Body of pancreas (tissue), 4 donors: ENCODE measurements at places on chromosomes 11 and 22. TPM values are rescaled to one million over a fixed set of nuclear protein-coding genes. Genes with fewer than 3 reads are reported as not detected.

The LAMTOR1 gene
- 66.9 TPM for total RNA-seq

The REXO2 gene
- 92.1 TPM for total RNA-seq

- H3K4me3 ChIP-seq = no peak overlapping the region
- DNase-seq = no peak
- H3K4me1 ChIP-seq = no peaks in the 10 kb centered on the region
- H3K36me3 ChIP-seq = peaks cover 4% of the 10 kb centered on the region
- H3K27ac ChIP-seq = no peak overlapping the region
These were observed 59.1 kb downstream of the NUP98 start for GRCh38 chr11:3738241-3738640.

- H3K4me1 ChIP-seq = peaks cover 3% of the 10 kb centered on the region
- no peaks in the 10 kb centered on the region for H3K36me3 ChIP-seq
- no peak for DNase-seq
- no peak overlapping the region for H3K27ac ChIP-seq
- H3K27me3 ChIP-seq = no peaks in the 10 kb centered on the region
These were observed 3.5 kb downstream of the MMP7 start for GRCh38 chr11:102527041-102527440.

GRCh38 chr22:47457021-47457420, 694.6 kb downstream of the TBC1D22A start:
- no peaks in the 10 kb centered on the region for H3K27me3 ChIP-seq
- no peaks in the 10 kb centered on the region for H3K4me1 ChIP-seq
- no peak overlapping the region for H3K27ac ChIP-seq
- no peaks in the 10 kb centered on the region for H3K36me3 ChIP-seq

- no peak overlapping the region for H3K4me3 ChIP-seq
- DNase-seq = no peak
- no peak overlapping the region for H3K27ac ChIP-seq
- H3K4me1 ChIP-seq = peaks cover 7% of the 10 kb centered on the region
These were observed 71.3 kb upstream of the FGF3 start for GRCh38 chr11:69890476-69890875.

- H3K36me3 ChIP-seq = no peaks in the 10 kb centered on the region
- no peaks in the 10 kb centered on the region for H3K27me3 ChIP-seq
- H3K27ac ChIP-seq = no peak overlapping the region
- no peak overlapping the region for H3K4me3 ChIP-seq
- DNase-seq = no peak
These were observed 211.0 kb upstream of the NAV2 start for GRCh38 chr11:19501631-19502030.

GRCh38 chr22:19805821-19806212, 45.2 kb downstream of the TBX1 start:
- H3K4me3 ChIP-seq = no peak overlapping the region
- no peaks in the 10 kb centered on the region for H3K4me1 ChIP-seq

GRCh38 chr11:116519499-116519898, 253.3 kb downstream of the BUD13 start:
- H3K36me3 ChIP-seq = no peaks in the 10 kb centered on the region
- DNase-seq = no peak
- no peaks in the 10 kb centered on the region for H3K4me1 ChIP-seq

GRCh38 chr22:19571207-19571795, 47.1 kb upstream of the CLDN5 start:
- no peaks in the 10 kb centered on the region for H3K4me1 ChIP-seq
- no peaks in the 10 kb centered on the region for H3K36me3 ChIP-seq
- H3K27ac ChIP-seq = no peak overlapping the region
- DNase-seq = no peak
- H3K4me3 ChIP-seq = no peak overlapping the region
- H3K27me3 ChIP-seq = no peaks in the 10 kb centered on the region
